Naive thymus-derived CD8-positive, alpha-beta T cell (primary cell): ENCODE measurements at places on chromosomes 13 and 19. TPM values are rescaled to one million over a fixed set of nuclear protein-coding genes. Genes with fewer than 3 reads are reported as not detected.

- H3K27ac ChIP-seq = peak overlapping the region; percentile 40
- peaks cover 19% of the 10 kb centered on the region for H3K36me3 ChIP-seq
- DNase-seq = no peak
- H3K4me3 ChIP-seq = peak overlapping the region; percentile 96
Observed at GRCh38 chr13:41315443-41316047, 4.5 kb downstream of the NAA16 start.

GRCh38 chr13:21550918-21551317 is 53.1 kb downstream of the MICU2 start:
- no peak overlapping the region for H3K27ac ChIP-seq
- peaks cover 49% of the 10 kb centered on the region for H3K36me3 ChIP-seq
- peaks cover 26% of the 10 kb centered on the region for H3K4me1 ChIP-seq
- no peak for DNase-seq
- H3K4me3 ChIP-seq = no peak overlapping the region

GRCh38 chr19:38385804-38386257 is 2.0 kb downstream of the GGN start:
- H3K27me3 ChIP-seq = peaks cover 53% of the 10 kb centered on the region
- DNase-seq = no peak
- H3K4me3 ChIP-seq = no peak overlapping the region
- no peak overlapping the region for H3K27ac ChIP-seq
- peaks cover 37% of the 10 kb centered on the region for H3K36me3 ChIP-seq

DNA sequence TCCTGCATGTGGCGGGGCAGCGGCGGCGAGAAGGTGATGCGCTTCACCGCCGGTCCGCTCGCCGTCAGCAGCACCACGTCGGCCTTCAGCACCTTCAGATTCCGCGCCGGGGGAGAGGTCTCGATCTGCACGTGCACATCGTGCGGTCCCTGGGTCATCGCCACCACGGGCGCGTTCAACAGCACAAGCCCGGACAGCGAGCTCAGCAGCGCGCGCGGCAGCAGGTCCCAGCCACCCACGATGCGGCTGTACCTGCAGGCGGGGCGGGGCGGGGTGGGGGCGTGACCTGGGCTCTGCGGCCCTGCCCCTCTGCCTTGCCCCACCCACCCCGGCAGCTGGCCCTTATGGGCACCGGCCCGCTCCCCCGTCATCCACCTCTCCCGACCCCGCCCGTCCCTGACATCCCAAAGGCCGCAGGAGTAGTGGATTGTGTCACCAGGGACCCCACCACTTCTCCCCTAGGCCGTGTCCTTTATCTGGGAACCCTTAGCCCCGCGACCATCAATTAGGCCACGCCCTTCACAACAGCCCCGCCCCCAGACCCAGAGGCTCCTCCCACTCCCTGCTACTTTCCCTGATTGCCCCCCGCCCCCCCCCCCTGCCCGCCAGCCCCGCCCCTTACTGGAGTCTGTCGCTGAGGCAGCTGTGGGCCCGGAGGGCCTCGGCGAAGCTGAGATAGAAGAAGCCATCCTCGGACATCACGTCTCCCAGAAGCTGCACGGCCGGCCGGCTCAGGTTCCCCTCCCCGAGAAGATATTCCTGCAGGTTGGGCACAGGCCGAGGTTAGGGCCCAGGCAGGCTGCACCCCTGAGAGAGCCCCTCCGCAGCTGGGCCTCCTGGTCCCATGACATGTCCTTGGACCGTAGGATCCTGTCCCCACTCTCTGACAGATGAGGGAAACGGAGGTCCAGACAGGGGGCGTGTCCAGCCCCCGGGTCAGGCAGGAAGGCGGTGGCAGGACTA is 6.1 kb downstream of the IL4I1 start:
- H3K4me1 ChIP-seq = peaks cover 1% of the 10 kb centered on the region
- no peaks in the 10 kb centered on the region for H3K27me3 ChIP-seq
- peak; percentile 58 for DNase-seq
- peaks cover 8% of the 10 kb centered on the region for H3K36me3 ChIP-seq
- peak overlapping the region; percentile 81 for H3K4me3 ChIP-seq

DNA sequence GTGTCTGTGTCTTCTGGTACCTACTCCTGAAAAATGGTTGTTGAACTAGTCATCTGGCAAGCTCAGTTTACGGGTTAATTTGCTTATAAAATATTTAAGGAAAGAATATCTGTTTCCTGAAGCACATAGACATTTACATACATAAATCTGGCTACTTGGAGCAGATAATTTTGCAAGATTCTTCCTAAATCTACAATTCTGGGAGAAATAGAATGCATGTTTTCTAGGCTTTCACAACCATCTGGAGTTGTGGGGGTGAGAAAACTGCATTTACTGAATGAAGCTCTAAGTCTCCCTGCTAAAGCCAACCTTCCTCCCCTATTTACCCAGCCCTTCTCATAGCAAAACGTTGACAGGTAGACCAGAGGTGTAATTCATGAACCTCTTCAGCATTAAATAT is 393.7 kb upstream of the ARGLU1 start:
- no peak for DNase-seq
- H3K36me3 ChIP-seq = no peaks in the 10 kb centered on the region
- no peak overlapping the region for H3K27ac ChIP-seq
- no peaks in the 10 kb centered on the region for H3K4me1 ChIP-seq
- no peak overlapping the region for H3K4me3 ChIP-seq

DNA sequence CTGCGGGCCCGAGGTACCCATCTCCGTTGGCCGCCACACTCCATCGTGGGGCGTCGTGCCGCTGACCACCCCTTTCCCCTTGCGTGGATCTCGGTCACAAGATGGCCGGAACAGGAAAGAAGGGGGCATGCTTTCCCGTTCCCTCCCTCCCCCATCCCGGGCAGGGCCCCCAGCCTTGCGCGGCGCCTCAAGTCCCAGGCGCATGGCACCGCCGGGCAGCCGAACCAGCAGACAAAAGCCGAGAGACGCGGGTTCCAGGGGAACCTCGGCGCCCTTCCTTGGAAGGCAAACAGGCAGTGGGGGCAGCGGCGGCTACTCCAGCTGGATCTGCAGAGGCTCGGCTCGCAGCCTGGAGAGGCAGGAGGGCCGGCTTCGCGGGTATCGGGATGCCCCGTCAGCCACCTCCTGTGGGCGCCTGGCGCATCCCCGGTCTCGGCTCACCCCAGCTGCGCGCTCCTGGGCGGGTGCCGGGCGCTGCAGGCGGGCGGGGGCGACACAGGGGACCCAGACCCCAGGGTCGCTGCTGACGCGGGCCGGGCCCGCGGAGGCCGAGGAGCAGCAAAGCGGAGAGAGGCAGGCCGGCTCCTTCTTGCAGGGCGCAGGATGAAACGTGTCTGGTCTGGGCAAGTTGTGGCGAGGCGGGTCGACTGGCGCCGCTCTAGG is 439 bp downstream of the DZIP1 start:
- no peak overlapping the region for H3K4me3 ChIP-seq
- H3K4me1 ChIP-seq = peaks cover 5% of the 10 kb centered on the region
- no peaks in the 10 kb centered on the region for H3K36me3 ChIP-seq
- H3K27me3 ChIP-seq = peaks cover 26% of the 10 kb centered on the region
- no peak for DNase-seq
- H3K27ac ChIP-seq = no peak overlapping the region

GRCh38 chr19:21751384-21751783 is 16.0 kb downstream of the ZNF100 start:
- DNase-seq = no peak
- H3K27ac ChIP-seq = no peak overlapping the region
- no peak overlapping the region for H3K4me3 ChIP-seq
- peaks cover 85% of the 10 kb centered on the region for H3K36me3 ChIP-seq

DNA sequence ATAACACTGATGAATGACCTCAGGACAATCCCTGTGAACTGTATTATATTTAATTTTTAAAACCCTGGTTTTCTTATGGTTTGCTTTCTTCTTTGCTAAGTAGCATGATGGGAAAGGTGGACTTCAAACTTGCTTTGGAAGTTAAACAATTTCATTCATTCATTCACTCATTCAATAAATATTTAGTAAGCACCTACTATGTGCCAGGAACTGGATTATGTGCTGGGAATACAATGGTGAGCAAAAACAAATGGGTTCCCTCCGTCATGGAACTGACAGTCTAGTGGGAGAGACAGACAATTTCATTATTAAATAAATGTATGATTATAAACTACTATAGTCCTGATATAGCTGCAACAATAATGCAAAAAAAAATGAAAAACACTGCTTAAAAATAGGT is 70.3 kb downstream of the USP12 start:
- no peak overlapping the region for H3K4me3 ChIP-seq
- H3K36me3 ChIP-seq = peaks cover 30% of the 10 kb centered on the region

- DNase-seq = no peak
- no peak overlapping the region for H3K27ac ChIP-seq
- H3K4me1 ChIP-seq = no peaks in the 10 kb centered on the region
- H3K36me3 ChIP-seq = no peaks in the 10 kb centered on the region
Observed at GRCh38 chr13:80265348-80265747, 75.6 kb downstream of the SPRY2 start.

GRCh38 chr19:1567848-1568227 is 287 bp downstream of the MEX3D start:
- H3K36me3 ChIP-seq = no peaks in the 10 kb centered on the region
- H3K27ac ChIP-seq = no peak overlapping the region
- no peak overlapping the region for H3K4me3 ChIP-seq

- peak overlapping the region; percentile 97 for H3K27ac ChIP-seq
- H3K27me3 ChIP-seq = no peaks in the 10 kb centered on the region
- peaks cover 14% of the 10 kb centered on the region for H3K4me1 ChIP-seq
- peak; percentile 57 for DNase-seq
- no peaks in the 10 kb centered on the region for H3K36me3 ChIP-seq
Observed at GRCh38 chr13:51614350-51614786, 30.1 kb downstream of the WDFY2 start.

- H3K4me3 ChIP-seq = no peak overlapping the region
- H3K27ac ChIP-seq = no peak overlapping the region
- H3K27me3 ChIP-seq = peaks cover 8% of the 10 kb centered on the region
- DNase-seq = peak; percentile 82
- H3K4me1 ChIP-seq = peaks cover 22% of the 10 kb centered on the region
- H3K36me3 ChIP-seq = no peaks in the 10 kb centered on the region
Observed at GRCh38 chr19:53883231-53883661, 1.2 kb downstream of the PRKCG start.

GRCh38 chr13:27619728-27620376 is 477 bp downstream of the LNX2 start:
- peak; percentile 21 for DNase-seq
- peaks cover 19% of the 10 kb centered on the region for H3K36me3 ChIP-seq
- peak overlapping the region; percentile 96 for H3K4me3 ChIP-seq

GRCh38 chr19:39112338-39112890 is 13.2 kb upstream of the PAK4 start:
- DNase-seq = no peak
- no peak overlapping the region for H3K27ac ChIP-seq
- H3K27me3 ChIP-seq = no peaks in the 10 kb centered on the region
- peaks cover 2% of the 10 kb centered on the region for H3K4me1 ChIP-seq
- no peak overlapping the region for H3K4me3 ChIP-seq

- H3K27me3 ChIP-seq = no peaks in the 10 kb centered on the region
- peaks cover 2% of the 10 kb centered on the region for H3K36me3 ChIP-seq
- H3K4me1 ChIP-seq = no peaks in the 10 kb centered on the region
- no peak for DNase-seq
- no peak overlapping the region for H3K27ac ChIP-seq
Observed at GRCh38 chr19:3420909-3421619, 54.7 kb downstream of the NFIC start.

- peaks cover 11% of the 10 kb centered on the region for H3K4me1 ChIP-seq
- no peaks in the 10 kb centered on the region for H3K36me3 ChIP-seq
- DNase-seq = peak; percentile 40
- peak overlapping the region; percentile 22 for H3K27ac ChIP-seq
- no peaks in the 10 kb centered on the region for H3K27me3 ChIP-seq
Observed at GRCh38 chr19:33416307-33417215, 43.1 kb downstream of the CEBPG start.

GRCh38 chr19:10670876-10671804 is 17.0 kb downstream of the ILF3 start:
- peaks cover 6% of the 10 kb centered on the region for H3K36me3 ChIP-seq
- no peak for DNase-seq
- no peaks in the 10 kb centered on the region for H3K27me3 ChIP-seq
- H3K4me3 ChIP-seq = no peak overlapping the region
- peaks cover 17% of the 10 kb centered on the region for H3K4me1 ChIP-seq

DNA sequence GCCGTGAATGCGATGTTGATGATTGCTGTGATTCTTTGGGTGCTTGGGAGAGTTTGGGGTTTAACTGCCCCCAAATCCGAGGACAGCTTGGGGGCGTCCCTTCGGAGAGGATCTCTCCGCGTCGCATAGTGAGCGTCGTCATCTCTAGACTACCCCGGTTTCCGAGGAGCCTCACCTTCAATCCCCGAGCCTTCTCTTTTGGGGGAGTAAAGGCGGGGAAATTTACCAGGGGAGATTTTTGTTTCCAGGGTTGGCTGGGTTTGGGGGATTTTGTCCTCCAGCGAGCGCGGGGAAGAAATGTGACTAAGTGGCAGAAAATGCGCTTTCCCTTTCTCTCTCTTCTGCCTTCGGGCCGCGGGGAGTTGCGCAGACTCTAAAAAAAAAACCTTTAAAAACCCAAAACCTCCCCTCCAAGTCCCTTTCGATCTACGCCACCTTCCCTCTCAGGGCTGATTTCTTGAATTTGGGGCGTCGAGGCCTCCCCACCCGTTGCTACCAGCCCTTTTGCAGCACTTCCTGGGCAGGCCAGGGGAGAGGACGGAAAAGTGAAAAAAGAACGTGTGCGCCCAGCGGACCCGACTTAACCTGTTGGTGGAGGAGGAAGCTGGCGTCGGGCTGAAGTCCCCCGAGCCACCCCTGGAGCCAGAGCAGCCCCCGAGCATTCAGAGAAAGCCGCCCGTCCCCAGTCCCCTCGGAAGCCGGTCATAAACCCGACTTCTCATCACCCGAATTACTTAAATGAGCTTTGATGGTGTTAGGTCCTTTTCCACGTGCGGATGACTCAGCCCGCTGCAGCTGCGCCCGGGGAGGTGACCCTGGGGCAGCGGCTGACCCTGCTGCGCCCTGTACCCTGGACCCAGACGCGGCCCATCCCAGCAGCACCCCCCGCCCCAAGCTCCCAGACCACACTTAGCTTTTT is 17.7 kb downstream of the NFIX start:
- DNase-seq = peak; percentile 40
- peak overlapping the region; percentile 93 for H3K4me3 ChIP-seq
- peaks cover 88% of the 10 kb centered on the region for H3K27me3 ChIP-seq
- H3K27ac ChIP-seq = peak overlapping the region; percentile 77

DNA sequence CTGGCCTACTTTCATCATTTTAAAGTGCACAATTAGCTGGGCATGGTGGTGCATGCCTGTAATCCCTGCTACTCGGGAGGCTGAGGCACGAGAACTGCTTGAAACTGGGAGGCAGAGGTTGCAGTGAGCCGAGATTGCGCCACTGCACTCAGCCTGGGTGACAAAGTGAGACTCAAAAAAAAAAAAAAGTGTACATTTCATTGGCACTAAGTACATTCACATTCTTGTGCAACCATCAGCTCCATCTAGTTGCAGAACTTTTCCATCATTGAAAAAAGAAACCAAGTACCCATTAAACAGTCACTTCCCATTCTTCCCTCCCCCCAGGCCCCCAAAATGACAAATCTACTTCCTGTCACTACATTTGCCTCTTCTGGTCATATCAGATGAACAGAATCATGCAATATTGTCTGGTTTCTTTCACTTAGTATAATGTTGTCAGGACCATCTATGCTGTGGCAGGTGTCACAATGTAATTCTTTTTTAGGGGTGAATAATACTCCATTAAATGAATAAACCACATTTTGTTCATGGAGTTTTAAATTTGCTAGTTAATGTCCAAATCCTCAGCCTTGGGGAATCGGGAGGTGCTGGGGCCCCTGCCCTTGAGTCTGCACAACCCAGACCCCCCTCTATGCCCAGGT is 7.4 kb upstream of the SIGLEC11 start:
- no peak overlapping the region for H3K27ac ChIP-seq
- peaks cover 4% of the 10 kb centered on the region for H3K4me1 ChIP-seq

EVI5L gene
- 10.5 TPM for total RNA-seq

PNKP gene
- 170 TPM for total RNA-seq

LPAR6 gene
- 14.0 TPM for total RNA-seq

C19orf38 gene
- total RNA-seq = 0.60 TPM

NLRP4 gene
- not detected for total RNA-seq

ADM5 gene
- total RNA-seq = 5.1 TPM

ZC3H13 gene
- total RNA-seq = 70.8 TPM

CAMSAP3 gene
- total RNA-seq = 2.2 TPM

CEACAM7 gene
- total RNA-seq = not detected
